ENCODE measurements at places on chromosomes 2 and 18.

GRCh38 chr2:57920342-57920939 lies 126.2 kb upstream of the VRK2 start:
- no peak for DNase-seq

GRCh38 chr18:35807811-35808335 lies 164.6 kb upstream of the RMP24 start:
- no peak for DNase-seq

GRCh38 chr2:96801005-96801785 lies 14.9 kb upstream of the CNNM3 start:
- DNase-seq, result peak; percentile 27

DNA sequence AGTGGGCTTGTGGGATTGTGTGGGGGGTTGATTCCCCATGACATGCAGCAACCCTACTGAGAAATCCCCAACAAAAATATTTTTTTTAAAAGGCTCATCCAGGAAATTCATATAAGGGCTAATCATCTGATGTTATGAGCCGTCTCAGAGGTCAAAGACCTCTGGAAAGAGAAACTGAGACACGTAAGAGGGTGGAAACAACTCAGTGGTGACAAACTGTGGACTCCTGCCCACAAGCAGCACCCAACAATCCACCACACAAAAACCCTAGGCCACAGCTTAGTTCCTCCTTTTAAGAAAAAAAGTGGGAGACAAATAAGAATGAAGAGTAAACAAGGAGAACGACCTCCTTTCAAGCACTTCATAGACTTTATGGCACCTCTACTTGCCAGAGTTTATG lies 1096.1 kb upstream of the NRXN1 start:
- DNase-seq, result no peak

DNA sequence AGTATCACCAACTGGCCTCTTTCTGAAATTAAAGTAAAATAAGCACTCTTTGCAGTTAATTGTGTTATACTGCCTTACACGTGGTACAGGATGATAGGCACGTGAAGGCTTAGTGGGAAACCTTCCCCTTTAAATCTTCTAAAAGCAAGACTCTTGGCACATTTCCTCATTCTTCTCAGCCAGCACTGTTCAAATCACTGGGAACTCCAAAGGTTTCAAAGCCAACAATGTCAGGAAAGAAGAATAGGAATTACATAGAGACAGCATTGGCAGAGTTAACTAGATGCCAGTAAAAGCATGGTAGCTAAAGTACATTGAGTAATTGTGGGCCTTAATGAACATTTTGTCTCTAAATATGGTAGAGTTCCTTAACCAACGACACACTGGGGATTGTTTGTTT lies 96.4 kb downstream of the DTNA start:
- DNase-seq, result no peak

GRCh38 chr2:83459456-83459855 lies 999.6 kb downstream of the SUCLG1 start:
- no peak for DNase-seq

- no peak for DNase-seq
Observed at GRCh38 chr2:48016225-48017019, 110.1 kb upstream of the FBXO11 start.

DNA sequence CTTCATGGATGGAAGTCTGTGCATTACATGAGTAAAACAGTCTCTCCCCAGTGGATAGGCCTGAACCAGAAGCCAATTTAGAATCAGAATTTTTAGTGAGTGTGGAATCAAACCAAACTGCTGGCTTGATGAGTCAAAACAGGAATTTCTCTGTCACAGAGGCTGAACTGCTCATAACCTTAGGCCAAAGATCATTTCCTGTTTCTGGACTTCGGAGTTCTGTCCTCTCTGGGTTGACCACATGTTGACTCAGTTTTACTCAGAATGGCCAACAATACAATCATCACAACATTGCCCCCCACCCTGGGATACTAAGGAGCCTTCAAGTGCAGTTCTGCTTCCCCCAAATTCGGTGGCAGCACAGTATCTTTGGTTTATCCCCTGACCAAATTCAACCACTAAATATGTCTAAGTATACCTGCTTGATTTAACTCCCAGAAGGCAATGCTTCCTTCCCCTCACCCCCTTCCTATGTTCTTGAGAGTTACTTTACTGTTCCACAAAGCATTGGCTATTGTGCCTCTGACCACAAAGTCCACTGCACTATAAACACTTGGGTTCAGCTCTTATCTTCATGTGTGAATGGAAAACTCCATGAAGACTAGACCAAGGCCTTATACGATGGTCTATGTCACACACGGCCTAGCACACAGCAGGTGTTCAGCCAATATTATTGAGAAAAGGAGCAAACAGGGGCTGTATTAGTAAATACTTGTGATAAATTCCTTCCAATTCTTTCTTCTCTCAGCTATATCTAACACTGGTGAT lies 67.8 kb downstream of the NXPH2 start:
- no peak for DNase-seq

GRCh38 chr2:101972621-101973434 lies 18.9 kb upstream of the IL1R2 start:
- no peak for DNase-seq

DNA sequence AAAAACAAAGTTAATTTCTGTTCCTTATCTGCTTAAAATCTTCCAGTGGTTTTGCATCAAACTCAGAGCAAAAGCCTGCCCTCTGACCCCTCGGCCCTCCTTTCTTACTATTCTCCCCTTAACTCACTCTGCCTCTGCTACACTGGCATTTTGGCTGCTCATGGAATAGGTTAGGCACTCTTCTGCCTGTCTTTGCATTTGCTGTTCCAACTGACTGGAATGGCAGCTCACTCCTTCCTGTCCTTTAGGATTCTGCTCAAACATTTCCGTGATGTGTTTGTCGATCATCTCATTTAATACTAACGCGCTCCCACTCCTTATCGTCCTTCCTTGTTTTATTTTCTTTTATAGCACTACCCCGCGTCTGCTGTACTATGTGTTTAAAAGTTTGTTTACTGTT lies 815 bp downstream of the CEBPZ start:
- no peak for DNase-seq

DNA sequence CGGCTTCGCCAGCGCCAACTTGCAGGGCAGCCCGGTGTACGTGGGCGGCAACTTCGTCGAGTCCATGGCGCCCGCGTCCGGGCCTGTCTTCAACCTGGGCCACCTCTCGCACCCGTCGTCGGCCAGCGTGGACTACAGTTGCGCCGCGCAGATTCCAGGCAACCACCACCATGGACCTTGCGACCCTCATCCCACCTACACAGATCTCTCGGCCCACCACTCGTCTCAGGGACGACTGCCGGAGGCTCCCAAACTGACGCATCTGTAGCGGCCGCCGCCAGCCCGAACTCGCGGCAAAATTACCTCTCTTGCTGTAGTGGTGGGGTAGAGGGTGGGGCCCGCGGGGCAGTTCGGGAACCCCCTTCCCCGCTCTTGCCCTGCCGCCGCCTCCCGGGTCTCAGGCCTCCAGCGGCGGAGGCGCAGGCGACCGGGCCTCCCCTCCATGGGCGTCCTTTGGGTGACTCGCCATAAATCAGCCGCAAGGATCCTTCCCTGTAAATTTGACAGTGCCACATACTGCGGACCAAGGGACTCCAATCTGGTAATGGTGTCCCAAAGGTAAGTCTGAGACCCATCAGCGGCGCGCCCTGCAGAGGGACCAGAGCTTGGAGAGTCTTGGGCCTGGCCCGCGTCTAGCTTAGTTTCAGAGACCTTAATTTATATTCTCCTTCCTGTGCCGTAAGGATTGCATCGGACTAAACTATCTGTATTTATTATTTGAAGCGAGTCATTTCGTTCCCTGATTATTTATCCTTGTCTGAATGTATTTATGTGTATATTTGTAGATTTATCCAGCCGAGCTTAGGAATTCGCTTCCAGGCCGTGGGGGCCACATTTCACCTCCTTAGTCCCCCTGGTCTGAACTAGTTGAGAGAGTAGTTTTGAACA lies 15.1 kb downstream of the HOXD3 start:
- DNase-seq, result no peak

DNA sequence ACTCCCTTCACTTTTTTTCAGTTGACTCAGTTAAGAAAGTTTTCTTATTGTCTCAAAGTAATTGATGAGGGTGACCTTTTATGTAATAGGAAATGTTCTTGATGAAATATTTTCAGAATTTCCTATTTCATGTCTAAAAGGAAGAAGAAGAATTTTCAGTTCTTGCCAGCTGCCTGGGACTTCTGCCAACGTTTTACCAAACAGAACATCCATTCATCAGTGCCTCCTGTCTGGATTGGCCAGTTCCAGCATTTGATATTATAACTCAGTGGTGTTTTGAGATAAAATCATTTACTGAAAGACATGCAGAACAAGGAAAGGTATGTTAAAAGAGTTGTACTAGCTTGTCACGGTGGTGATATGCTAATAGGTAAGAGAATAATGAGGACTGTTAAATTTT lies 104.7 kb upstream of the MYO3B start:
- DNase-seq, result peak; percentile 23

DNA sequence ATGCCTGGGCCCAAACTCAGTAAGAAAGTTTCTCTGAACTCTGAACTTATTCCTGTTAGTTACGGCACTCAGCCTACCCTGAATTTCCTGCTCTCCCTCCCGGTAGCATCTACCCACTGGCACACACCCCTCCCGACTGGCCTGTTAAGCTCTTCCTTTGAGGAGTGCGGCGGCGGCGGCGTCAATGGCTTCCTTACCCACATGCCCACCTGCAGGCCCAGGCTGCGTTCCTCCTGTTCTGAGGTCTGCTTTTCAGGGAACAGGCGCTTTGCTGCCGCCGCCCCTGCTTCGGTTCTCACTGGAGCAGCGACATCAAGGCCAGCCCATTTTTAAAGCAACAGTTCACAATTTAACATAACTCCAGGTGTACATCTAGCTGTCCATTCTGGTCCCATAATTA lies 432.4 kb downstream of the DCDC2C start:
- no peak for DNase-seq
